ENCODE measurements at places on chromosomes 6 and 20. TPM values are rescaled to one million over a fixed set of nuclear protein-coding genes. Genes with fewer than 3 reads are reported as not detected.

Gene BTNL2
- not detected for total RNA-seq

Gene MMP24
- 0.73 TPM for total RNA-seq

Gene OR2J3
- total RNA-seq, result not detected

Gene SYNE1
- total RNA-seq, result 320 TPM

Gene PCED1A
- total RNA-seq, result 38.6 TPM

Gene SLC35D3
- total RNA-seq, result not detected

Gene MCCD1
- not detected for total RNA-seq

Gene FRK
- total RNA-seq, result 1.9 TPM

Gene SLC26A8
- total RNA-seq, result not detected

Gene CASS4
- 1.8 TPM for total RNA-seq

Gene C4B
- 2.1 TPM for total RNA-seq

Gene LGSN
- not detected for total RNA-seq

Gene RAMACL
- total RNA-seq, result 3.4 TPM

Gene RFX6
- total RNA-seq, result not detected

Gene ADGRG6
- 0.36 TPM for total RNA-seq

Gene RNASET2
- 16.6 TPM for total RNA-seq

Gene FUT9
- total RNA-seq, result not detected

Gene C6orf163
- 1.3 TPM for total RNA-seq

Data from hair follicle dermal papilla cell (primary cell).